ENCODE measurements at places on chromosomes 7 and 10.

DNA sequence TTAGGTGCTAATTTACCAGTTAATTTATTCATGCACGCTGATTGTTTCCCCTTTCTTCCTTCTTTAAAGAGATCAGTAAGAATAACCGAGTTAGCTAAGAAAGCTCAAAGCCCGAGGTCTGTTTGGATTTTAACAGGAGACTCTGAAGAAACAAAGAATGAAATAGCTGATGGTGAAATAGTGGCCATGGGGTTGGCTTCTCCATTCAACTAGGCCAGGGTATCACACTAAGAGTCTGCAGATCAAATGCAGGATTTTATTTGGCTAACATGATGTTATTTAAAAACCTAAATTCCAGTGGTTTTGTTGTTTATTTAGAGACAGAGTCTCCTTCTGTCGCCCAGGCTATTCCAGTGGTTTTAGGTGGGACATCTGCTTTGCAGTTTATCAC lies 65.2 kb upstream of the SYPL1 start:
- DNase-seq: no peak

DNA sequence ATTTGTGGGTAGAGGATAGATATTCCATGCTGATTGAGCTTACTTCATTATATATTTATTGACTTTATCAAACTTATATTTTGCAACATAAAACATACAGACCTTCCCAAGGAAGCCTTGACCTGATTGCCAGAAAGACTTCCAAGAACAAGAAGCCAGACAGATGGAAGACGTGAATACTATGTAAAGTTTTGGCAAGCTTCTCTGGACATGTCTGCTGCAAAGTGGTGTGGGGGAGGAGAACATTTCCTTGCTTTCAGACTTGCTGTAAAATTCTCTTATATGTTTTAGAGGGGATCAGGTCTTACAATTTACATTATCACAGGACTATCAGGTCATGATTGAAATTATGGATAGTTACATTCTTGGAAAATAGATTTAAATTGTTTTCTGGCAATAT lies 23.4 kb downstream of the GPR158 start:
- DNase-seq: no peak

DNA sequence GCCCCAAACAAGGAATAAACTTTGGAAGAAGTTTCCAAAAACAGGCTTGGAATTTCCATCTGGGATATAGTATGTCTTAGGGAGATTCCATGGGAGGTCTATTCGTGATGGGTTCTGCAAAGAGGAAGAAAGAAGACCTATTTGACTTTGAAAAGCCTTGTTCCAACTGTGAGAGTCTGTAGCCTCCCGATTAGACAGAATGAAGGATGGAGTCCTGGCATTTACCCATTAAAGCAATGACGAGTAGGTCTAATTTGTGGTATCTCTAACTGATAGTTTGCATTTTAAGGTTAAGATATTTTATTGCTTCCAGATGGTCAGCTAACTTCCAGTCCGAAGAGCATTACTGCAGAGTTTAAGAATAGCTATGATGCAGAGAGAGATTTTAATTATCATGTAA lies 19.5 kb upstream of the GALNT17 start:
- DNase-seq: no peak

GRCh38 chr10:129759214-129760002 lies 204.7 kb downstream of the EBF3 start:
- no peak for DNase-seq

- no peak for DNase-seq
Observed at GRCh38 chr7:15158141-15158810, 255.7 kb upstream of the DGKB start.

GRCh38 chr7:123485187-123485586 lies 49.2 kb downstream of the IQUB start:
- DNase-seq: no peak

DNA sequence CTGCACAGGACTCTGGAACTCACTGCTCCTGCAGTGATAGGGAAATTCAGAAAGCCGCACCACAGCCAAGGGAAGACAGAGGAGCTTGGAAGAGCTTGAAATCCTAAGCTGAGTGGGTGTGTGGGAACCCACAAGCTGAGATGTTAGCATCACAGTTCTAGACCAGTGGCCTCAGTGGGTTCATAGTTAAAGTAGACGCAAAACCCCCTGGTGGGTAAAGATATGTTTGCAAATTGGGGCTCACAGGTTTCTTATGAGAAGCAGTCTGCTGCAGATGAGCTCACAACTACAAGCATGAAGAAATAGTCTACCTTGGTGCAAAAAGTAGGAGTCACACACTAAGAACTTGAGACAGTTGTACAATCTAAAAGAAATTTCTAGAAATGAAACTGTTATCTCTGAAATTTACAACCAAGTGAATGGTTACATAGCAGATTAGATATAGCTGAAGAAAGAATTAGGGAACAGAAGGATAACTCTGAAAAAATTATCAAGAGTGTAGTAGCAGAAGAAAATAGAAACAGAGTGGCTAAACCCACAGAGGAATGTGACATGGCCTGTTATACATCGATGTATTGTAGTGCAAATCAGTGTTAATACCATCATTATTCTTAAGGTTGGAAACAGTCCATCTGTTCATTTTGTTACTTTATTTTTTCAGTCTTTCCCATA lies 77.2 kb downstream of the DYNC2I1 start:
- no peak for DNase-seq
